ENCODE measurements at places on chromosomes 7 and 10.

DNA sequence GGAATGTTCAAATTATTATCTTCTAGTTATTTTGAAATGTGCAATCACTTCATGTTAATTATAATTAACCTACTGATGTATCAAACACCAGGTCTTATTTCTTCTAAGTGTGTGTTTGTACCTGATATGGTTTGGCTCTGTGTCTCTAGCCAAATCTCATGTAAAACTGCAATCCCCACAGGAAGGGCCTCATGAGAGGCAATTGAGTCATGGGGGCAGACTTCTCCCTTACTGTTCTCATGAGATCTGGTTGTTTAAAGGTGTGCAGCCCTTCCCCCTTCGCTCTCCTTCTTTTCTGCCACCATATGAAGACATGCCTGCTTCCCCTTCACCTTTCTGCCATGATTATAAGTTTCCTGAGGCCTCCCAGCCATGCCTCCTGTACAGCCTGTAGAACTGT lies 18.6 kb upstream of the PRKCQ start:
- no peak for DNase-seq

GRCh38 chr10:58740620-58741369 lies 228.1 kb downstream of the BICC1 start:
- DNase-seq = no peak

- no peak for DNase-seq
Measured at GRCh38 chr7:3668743-3669142, 367.7 kb downstream of the SDK1 start.

GRCh38 chr7:134627109-134627774 lies 19.4 kb upstream of the BPGM start:
- no peak for DNase-seq

DNA sequence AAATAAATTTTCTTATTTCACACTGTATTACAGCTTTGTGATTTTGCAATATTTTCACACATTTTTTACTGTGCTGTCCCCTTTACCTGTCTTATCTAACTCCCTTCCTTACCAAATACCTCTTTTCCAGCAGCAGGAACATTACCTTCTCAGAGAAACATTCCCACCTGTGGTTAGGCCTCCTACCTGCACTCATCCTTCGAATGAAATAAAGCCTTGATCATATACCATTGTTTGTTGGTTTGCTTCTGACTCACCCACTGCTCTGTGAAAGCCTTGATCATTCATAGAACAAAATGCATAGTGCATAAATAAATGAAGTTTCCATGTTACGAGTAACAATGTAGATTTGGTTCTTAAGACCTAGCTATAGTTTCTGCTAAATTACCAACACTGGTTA lies 256.3 kb downstream of the ARL4A start:
- DNase-seq = no peak

DNA sequence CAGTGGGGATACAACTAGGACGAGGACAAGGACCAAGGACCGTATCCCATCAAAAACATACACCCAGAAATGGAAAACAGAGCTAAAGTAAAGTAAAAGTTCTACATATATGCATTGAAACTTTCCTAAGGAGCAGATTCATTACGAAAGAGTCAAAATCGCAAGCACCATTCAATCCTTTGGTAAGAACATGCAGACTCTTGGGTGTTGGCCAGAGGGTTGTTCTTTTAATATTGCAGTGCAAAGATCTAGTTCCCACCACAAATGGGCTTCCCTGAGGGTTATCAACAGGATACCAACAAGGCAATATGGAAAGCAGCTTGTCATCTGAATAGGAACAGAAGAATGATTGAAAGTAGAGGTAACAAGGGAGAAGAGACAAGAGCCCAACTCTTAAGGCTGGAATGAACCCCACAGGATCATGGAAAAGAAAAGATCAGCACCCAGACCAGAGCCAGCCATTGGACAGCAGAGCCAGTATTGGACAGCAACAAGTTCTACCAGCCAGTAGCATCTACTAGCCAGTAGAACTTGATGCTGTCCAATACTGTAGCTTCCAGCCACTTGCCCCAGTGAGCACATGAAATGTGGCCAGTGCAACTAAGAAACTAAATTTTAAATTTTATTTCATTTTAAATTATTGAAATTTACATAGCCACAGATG lies 66.0 kb downstream of the OSBPL3 start:
- no peak for DNase-seq

DNA sequence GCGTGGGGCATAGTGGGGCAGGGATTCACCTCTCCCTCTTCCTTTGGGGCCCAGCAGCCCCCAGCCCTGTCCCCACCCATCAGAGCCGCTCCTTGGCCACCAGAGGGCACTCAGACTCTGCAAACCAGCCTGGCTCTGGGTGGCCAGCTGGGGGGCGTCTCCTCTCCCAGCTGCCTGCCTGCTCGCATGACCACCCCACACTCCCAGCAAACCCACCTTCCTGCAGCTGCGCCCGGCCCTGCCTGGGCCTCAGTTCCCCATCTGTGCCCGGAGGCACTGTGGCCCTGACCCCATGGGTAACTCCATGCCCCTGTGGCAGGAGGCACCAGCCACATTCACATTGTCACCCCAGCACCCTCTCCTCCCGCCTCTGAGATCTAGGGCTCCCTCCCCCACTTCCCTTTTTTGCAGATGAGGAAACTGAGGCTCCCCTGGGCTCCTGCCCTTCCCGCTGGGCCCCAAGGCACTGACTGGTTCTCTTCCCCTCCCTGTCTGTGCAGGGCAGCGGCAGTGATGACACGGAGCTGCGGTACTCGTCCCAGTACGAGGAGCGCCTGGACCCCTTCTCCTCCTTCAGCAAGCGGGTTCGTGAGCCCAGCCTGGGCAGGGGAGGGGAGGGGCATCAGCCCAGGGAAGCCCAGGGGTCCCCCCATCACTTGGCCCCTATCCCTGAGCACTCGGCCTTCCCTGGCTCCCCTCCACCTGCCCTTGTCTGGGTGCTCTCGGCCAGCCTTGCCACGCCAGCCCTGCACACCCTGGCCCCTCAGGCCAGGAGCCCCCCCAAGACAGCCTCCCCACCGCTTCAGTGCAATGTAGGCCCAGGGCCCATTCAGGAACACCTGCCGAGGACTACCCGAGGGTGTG lies 6.9 kb upstream of the SH2B2 start:
- peak; percentile 64 for DNase-seq

DNA sequence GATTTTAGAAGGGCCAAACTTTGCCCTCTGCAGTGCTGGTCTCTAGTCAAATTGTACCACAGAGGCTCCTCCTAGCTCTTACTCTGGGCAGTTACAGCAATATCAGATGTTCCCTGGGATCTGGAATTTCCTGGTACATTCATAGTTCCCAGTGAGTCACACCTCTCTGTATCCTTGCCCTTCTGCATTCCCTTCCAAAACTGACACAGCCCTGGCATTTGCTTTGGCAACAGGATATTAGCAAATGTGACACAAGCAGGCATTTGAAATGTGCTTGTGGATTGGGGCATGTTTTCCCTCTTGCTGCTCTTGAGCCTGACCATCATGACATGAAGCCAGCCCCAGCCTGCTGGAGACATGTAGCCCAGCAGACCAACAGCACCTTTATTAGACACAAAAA lies 284.7 kb upstream of the AKR1E2 start:
- no peak for DNase-seq

- DNase-seq = peak; percentile 6
Measured at GRCh38 chr10:85946713-85947326, 419.8 kb downstream of the GRID1 start.

DNA sequence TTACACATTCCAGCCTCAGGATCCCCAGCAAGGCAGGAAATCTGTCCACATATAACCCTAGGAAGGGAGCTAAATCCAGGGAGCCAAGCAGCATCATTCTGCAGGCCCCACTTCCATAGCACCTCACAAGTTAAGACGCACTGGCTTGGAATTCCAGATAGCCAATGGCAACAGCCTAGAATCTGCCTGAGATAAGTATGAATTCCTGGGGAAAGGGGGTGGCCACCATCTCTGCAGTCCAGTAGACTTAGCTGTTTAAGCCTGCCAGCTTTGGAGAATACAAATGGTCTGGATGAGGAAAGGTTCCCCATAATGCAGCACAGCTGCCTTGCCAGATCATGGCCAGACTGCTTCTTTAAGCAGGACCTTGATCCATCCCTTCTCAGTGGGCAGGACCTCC lies 179.4 kb upstream of the PRSS1 start:
- DNase-seq = no peak

DNA sequence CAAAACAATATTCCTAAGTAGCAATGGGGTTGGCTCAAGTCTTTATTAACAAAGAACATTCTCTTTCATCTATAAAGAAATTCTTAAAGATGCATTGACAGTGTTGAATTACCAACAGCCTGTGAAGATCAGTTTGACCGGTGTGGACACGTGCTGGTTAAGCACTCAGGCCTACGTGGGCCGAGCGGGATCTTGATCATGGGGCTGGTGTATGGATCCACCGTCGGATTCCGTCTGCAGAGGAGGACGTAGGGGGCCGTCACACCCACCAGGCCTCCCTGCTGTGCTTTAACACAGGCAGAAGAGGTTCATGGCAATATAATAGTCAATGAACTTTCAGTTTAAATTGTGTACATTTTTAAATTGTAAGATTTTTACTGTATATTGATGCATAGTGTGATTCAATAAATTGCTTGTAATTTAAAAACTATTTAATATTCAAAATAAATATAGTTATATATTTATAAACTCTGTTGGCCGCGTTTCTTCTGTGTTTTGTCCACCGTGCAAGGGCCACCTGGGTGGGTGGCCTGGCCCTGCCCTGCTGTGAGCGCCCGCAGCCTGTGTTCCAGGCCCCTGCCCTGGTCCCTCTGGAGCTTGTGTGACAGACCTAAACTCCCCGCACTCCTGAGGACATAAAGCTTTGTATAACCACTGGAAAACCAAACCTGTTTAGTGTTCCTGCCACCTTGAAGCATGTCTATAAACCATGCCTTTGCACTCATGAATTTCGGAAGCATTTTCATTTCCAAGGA lies 1.9 kb upstream of the BHLHA15 start:
- no peak for DNase-seq

DNA sequence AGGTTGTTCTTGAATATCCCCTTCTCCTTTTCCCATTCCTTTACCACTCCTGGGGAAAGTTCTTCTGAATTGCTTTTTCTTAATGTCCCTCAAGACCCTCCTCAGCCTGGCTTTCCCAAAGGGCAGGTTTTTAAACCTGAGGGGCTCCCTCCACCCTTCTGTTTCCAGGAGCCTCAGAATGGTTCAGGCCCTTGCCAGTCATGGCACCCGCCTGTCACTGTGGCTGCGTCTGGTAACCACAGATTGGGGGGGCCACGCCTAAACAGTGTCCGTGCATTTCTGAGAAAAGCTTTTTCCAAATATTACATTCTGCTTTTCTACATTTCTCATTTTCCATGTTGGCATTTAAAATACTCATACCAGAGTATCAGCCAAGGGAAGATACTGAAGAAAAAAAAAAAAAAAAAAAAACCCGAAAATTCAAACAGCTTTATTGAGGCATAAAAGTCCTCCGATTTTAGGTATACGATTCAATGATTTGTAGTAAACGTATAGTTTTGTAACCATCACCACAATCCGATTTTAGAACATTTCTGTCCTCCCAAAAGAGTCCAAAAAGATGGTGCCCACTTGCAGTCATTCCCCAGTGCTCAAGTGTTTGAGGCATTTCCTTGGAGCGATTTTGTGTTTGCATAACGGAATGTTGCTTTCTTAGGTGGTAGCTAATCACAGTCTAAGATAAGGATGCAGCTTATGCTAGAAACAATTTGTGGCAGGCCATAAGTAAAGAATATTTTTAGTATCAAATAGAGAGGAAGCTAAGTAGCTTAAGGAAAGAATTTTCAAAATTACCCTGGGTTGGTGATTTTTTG lies 22.1 kb downstream of the HKDC1 start:
- no peak for DNase-seq

DNA sequence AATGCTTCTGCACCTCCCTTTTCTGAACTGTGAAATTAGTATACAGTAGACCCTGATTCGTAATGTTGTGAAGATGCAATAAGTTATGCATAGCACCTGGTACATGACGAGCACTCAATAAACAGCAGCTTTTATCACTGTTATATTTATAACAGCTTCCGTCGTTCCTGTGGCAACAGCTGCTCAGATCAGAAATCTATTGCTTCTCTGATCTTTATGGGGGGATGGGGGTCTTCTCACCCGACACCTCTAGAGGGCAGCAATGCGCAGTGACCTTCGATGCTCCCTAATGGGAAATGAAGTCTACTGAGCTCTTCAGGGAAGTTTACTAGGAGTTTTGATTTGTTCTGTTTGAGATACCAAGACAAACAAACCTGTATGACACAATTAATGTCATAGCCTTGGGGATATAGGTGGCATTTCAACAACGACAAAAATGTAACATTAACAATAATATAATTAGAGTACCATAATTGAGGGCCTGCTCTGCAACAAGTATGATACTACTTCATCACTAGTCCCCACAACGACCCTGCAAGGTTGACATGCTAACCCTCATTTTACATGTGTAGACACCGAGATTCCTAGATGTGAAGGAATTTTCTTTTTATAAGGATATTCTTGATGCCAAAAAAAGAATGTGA lies 289.6 kb downstream of the SFMBT2 start:
- peak; percentile 59 for DNase-seq

DNA sequence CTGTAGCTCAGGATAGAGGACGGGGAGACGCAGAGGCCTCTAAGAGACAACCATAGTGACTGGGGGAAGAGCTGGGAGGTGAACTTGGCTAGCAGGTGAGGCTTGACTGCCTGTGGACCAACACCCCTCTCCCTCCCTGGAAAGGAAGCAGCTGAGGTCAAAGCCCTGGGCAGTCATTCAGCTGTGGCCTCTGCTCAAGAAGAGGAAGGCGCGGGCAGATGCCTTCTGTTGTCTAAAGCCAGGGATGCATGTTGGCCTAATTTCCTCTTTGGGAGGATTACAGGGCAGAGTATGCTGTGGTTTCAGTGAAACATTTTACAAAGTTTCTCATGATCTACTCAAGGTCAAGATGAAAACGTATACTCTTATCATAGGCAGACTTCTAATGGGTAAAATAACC lies 327.1 kb downstream of the PRPF18 start:
- no peak for DNase-seq

GRCh38 chr10:89382757-89383156 lies 4.9 kb downstream of the IFIT1B start:
- DNase-seq = no peak

DNA sequence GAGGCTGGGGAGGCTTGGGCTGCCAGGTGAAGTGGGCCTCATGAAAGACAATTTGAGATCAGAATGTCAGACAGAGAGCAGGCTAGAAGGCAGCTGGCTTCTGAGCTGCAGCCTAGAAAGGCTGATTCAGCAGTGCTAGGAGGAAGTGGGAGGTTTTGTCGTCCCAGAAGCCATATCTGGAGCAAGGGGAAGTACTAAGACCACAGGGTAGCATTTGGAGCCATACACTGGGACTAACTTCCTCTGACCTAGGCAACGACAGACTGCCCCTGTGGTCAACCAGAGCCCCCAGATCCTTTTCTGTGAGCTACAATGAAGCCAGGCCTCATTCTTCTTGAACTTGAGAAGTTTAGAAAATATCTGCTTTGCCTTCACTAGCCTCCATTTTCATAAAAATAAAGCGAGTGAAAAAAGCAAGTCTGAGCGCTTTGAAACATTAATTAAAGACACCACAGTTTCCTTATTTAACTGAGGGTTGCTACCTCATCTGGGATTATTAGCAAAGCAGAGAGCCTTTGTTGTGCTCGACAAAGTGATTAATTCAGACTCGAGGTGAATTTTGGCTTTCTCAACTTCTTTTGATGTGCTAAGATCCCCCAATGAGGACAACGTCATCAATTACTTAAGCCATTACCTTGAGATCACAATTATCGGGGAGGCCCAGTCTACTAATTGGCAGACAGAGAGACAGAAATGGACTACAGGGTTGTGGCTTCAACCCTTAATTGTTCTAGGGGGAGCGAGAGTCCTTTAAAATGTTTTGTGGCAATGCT lies 26.6 kb downstream of the TBXAS1 start:
- peak; percentile 32 for DNase-seq
